ENCODE measurements at places on chromosomes 16 and 17. TPM values are rescaled to one million over a fixed set of nuclear protein-coding genes. Genes with fewer than 3 reads are reported as not detected.
A peak's percentile ranks its signal among the peaks of the same experiment; 100 is the strongest.

DNA sequence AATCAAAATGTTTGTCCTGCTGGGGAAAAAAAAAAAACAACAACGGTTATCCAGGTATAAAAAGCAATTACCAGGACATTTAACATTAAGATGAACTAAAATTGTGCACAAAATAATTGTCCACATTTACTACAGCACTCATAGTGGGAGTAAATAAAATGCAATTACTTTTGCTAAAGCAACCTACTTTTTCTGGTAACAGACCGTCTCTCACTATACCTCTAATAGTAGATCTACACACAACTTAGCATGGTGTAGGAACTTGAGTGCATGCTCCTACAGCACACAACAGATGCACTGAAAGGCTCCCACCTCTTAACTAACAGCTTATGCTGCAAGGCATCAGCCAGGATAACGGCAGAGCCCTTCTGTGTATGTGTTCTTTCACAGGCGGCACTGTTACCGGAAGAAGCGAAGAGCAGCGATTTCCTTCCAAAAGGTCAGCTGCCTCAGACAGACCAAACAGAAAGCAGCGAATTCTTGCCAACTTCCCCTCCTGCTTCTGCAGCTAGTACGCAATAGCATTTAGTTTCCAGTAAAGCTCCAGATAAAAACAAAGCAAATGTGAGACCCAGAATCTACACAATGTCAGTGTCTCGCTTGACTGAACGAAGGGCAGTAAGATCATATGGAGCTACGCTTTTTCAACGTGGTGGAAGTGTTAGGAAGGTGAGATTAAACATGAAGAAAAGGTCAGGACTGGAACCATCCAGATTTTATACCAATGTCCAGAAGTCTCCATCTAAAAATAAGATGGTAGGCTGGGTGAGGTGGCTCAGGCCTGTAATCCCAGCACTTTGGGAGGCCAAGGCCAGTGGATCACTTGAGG is 27.6 kb downstream of the STAT5B start:
- DNase-seq, result peak; percentile 95

- no peak for DNase-seq
Observed at GRCh38 chr16:70689035-70689969, 3.4 kb upstream of the MTSS2 start.

Gene FAM83G
- total RNA-seq, result 12.1 TPM

DNA sequence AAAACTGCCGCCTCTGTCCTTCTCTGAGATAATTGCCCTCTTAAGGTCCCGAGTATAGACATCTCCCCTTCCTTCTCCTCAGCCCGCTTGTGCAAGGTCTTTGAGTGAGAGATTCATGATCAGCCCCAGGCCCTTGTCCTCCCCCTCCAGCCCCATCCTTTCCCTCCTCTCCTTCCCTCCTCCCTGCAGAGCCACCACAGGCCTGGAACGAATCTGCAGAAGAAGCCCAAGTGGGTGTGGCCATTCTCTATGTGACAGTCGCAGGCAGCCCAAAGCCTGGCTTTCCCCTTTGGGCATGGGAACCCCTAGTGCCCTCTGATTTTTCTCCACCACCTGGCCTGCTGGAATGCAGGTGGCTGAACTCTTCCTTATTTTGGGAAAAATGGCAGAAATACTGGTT is 7.2 kb upstream of the NDRG4 start:
- no peak for DNase-seq

DNA sequence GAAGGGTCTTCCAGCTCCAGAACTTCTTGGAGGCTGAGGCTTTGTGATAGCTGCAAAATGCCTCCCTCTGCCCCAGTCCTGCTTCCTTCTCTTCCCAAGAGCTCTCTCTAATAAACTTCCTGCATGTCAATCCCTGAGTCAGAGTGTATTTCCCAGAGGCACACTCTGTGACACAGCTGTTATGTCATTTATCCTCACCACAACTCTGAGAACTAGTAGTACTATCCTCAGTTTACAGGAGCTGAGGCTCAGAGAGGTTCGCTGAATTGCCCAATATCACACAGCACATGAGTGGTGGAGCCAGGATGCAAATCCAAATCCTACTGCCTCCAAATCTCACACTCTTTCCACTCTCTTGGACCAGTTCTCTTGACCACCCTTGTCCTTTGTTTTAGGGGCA is 20.0 kb downstream of the UNC45B start:
- DNase-seq, result no peak

- no peak for DNase-seq
Observed at GRCh38 chr16:6492742-6493141, 839.9 kb upstream of the RBFOX1 start.

Data from hematopoietic multipotent progenitor cell (in vitro differentiated cells).